ENCODE measurements at places on chromosomes 3 and 15.

DNA sequence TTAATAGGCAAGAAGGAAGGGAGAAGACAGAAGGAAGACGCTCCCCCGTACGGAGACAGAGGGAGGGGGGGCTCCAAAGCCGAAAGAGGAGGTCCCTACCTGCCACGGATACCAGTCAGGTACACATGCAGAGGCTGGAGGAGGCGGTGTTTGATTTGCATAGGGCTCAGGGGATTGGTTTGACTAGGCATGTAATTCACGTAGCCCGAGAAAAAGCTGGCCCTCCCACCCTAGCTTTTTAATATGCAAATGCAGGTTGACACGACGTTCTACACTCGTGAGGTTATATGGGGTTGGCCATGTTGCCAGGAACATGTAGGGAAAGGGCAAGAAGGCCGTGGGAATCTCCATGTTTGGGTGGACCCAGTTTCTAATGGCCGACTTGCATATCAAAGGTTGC, 29.8 kb downstream of the ZNF592 start:
- no peak for DNase-seq

- DNase-seq: no peak
These were observed 71.9 kb downstream of the DCUN1D1 start for GRCh38 chr3:182908471-182908870.

GRCh38 chr15:65375871-65376607, 1.8 kb downstream of the IGDCC3 start:
- no peak for DNase-seq

DNA sequence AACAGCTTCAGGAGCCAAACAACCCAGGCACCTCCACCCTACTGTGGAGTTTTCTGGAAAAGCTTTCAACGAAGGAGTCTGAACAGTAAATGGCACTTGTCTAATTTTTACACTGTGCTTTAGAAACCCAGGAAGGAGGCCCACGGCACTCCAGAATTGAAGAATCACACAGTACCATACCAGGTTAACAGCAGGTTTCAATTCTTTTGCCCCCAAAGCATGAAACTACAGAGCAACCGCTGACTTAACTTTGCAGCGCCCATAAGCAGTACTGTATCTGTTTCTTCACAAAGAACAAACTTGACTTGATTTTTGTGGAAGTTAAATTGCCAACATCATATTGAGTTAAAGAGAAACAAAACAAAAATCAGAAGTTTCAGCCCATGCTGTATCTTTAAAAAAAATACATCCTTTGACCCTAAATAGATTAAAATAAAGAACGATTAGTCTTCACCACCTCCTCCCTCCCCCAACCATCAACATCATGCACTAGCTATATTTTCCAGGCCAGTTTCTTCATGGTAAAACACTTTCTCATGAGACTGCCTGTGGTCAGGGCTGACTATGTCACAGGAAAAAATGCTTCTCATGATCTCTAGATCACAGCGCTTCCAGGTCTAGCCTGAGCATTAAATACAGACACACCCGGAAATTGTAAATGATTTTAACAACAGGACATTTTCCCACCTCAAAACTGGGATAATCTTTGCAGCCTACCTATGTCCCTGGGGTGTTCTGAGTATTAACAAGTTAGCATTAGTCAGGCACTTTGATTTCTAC, 456.3 kb downstream of the FOXP1 start:
- DNase-seq: no peak

GRCh38 chr3:101217472-101218245, 102.7 kb downstream of the IMPG2 start:
- DNase-seq: no peak

DNA sequence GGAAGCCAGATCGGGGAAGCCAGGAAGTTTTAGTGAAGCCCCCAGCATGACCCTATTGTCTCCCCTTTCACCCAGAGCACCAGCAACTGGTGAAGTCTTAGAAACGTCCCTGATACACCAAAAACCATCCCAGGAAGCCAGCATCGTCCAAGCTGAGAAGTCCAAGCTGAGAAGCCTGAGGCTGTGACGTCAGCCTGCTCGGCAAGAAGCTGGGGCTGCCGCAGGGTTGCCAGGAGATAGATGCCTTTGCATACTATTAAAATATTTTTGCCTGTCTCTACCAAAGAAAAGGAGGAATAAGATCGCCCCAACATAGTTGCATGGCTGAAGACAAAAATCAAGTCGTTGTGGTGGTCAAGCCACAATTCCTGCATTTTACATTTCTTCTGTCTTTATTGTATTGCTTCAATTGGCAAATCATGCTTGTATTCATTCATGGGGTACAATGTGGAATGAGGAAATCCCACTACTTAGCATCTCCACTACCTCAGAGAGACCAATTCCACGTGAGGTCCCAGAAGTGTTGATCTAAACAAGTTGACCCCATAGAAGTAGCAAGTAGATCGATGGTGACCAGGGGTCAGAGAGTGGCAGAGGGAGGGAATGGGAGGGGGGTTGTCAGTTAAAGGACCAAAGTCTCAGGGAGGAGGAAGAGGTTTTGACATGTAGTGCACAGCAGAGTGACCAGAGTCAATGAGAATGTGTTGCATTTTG, 19.6 kb upstream of the EMC3 start:
- no peak for DNase-seq

DNA sequence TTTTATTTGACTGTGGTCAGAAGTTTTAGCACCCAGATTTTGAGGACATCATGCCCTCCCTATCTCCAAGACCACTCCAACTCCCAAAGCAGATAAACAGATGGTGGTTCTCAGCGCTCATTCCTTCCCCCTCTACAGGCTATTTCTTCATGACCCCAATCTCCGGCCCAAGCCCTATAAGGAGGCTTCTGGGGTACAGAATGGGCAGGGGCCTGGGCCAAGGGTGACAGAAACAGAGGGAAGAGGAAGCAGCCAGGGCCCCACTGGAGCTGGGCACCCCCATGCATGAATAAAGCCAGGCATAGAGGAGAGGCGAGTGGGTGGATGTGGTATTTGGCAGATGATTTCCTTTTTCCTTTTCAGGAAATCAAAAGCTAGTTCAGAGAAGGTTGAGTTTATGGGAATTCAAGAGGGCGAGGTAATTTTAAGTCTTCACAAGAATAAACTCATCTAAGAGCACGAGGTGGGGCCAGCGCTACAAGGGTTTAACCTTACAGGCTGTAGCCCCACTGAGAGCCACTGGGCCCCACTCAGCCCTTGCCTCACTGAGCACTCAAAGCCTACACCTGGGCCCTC, 104.8 kb upstream of the HERC1 start:
- no peak for DNase-seq

GRCh38 chr15:81166636-81167305, 29.9 kb upstream of the IL16 start:
- DNase-seq: no peak

DNA sequence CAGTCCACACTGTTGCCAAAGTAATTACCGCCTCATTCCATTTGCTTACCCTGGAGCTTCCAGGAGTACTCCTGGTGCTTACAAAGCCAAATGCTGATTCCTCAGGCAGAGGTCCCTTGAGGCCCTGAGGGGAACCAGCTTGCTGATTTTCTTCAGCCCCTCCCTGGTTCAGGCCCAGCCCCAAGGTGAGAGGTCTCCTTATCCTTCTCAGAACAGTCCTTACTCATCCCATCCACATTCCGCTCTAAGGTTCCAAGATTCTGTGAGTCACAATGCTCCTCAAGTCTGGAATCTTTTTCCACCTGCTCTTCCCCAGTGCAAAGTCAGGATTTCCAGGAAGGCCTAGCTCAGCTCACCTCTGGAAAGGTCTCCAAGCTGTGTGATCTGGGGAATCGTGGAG, 1.8 kb upstream of the ATP10A start:
- no peak for DNase-seq

- DNase-seq: no peak
These were observed 32.9 kb upstream of the TMEM115 start for GRCh38 chr3:50392101-50392715.

- DNase-seq: no peak
These were observed 38.7 kb downstream of the RAB27A start for GRCh38 chr15:55250941-55251340.

DNA sequence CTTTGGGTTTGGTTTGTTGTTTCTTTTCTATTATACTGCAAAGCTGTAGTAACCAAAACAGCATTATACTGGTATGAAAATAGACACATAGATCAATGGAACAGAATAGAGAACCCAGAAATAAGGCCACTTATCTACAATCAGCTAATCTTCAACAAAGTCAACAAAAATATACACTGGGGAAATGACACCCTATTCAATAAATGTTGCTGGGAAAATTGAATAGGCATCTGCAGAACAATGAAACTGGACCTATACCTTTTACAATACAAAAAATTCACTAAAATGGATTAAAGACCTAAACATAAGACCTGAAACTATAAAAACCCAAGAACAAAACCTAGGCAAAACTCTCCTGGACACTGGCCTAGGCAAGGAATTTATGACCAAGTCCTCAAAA, 52.9 kb downstream of the TLNRD1 start:
- no peak for DNase-seq

DNA sequence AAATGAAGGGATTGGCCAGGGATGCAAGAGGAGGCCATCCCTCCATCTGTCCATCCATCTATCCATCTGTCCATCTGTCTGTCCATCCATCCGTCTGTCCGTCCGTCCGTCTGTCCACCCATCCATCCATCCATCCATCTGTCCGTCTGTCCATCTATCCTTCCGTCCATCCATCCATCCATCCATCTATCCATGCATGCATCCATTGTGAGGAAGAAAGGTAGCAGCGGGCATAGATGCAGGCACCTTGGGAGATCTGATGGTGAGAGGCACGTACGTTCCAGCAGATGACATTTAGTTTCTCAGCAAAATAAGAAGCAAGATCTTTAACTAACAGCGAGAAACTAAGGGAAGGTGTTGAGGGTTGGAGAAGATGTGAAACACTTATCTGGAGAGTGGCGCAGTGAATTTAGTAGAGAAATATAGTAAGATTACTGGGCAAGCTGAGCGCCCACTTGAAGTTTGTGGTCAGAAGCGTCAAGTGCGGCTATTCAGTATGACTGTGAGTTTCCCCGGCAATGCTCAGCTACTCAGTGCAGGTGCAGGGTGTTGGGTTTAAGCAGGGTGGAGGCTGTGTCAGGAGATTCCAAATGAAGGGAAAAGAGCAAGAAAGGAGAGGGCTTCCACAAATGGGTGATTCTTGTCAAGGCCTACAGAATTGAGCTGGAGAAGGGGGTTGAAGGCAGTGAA, 22.4 kb upstream of the SRP14 start:
- no peak for DNase-seq

DNA sequence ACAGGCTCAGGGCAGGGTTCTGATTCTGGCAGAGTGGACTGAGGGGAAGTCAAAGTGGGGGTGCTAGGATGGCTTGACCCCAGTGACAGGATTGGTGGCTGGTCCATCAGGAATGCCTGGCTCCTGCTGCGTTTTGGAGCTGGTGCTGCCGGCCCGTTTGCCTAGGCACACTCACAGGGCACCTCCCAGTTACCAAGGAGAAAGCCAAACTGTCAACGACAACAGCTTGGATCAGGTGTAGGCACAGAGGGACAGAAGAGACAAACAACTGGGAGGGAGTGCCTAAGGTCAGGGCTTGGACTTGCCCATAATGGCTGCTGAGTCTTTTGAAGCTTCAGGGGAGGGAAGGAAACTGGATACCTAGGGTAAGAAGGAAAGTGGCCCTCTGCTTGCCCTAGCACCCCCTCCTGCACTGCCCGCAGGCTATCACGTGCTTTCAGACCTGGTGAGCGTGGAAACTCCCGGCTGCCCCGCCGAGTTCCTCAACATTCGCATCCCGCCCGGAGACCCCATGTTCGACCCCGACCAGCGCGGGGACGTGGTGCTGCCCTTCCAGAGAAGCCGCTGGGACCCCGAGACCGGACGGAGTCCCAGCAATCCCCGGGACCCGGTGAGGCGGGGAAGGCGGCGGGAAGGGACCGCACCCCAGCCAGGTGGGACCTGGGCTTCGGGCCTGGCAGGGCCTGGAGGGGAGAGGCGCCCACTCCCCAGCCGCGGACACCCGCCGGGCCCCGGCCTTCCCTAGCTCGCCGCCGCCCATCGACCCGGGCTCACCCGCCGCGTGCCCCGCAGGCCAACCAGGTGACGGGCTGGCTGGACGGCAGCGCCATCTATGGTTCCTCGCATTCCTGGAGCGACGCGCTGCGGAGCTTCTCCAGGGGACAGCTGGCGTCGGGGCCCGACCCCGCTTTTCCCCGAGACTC, 5.1 kb downstream of the DUOX1 start:
- no peak for DNase-seq

DNA sequence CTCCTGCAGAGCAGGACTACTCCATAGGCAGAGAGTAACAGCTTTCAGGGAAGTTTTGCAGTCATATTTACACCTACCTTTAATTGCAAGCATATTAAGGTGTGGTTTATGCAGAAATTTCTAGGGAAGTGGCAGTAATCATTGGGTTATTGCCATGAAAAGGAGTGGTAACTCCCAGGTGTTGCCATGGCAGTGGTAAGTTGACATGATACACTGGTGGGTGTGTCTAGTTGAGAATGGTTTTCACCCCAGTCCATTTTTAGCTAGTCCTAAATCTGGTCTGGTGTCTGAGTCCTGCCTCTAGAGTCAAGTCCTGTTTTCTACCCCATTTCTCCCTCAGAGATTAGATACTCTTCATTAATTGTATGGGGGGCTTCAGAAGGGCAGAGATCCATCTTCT, 128.4 kb upstream of the GMNC start:
- DNase-seq: no peak

- no peak for DNase-seq
These were observed 1.6 kb downstream of the DNAJC13 start for GRCh38 chr3:132418916-132419315.

DNA sequence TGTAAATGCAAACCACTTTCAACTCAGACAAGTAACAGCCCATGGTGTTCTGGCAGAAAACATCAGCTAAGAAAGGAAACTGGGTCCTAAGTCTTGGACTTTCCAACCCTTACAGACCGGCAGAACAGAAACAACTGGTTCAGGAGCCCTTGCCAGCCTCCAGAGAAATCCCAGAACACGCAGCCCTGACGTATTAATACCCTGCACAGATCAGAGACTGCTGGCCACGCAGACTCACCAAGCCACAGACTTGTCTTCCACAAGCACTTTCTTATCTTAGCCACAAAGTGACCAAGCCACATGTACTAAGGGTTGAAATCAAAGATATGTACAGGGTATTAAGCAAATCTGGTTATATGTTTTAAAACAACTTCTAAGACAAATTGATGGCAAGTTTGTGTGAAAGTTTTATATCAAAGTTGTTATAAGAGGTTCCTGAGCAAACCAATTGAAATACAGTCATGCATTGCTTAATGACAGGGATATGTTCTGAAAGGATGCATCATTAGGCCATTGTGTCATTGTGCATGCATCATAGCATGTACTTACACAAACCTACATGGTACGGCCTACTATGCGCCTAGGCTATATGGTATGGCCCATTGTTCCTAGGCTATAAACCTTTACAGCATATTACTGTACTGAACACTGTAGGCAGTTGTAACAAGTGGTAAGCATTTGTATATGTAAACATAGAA, 36.8 kb downstream of the BTD start:
- DNase-seq: no peak

DNA sequence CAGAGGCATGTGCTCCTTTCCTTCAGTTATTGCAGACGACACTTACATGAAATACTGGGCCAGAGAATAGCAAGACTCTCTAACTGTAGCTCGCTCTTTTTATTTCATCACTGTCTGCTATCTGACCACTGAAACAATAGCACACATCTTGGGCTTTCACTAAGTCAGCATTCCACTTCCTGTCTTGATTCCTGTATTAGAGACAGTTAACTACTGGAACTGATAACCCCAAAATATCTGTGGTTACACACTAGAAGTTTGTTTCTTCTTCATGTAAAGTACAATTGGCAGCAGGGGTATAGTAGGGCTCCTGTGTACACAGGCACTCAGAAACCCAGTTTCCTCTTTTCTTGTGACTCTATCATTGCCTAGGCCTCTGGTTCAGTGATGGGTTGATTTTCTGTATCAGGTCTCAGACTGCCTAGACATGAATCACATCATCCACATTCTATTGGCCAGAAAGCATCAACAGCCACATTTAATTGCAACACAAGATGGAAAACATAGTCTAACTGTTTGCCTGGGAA, 230.2 kb upstream of the CD96 start:
- no peak for DNase-seq
